ENCODE measurements at places on chromosomes 16 and 17.
A peak's percentile ranks its signal among the peaks of the same experiment; 100 is the strongest.

DNA sequence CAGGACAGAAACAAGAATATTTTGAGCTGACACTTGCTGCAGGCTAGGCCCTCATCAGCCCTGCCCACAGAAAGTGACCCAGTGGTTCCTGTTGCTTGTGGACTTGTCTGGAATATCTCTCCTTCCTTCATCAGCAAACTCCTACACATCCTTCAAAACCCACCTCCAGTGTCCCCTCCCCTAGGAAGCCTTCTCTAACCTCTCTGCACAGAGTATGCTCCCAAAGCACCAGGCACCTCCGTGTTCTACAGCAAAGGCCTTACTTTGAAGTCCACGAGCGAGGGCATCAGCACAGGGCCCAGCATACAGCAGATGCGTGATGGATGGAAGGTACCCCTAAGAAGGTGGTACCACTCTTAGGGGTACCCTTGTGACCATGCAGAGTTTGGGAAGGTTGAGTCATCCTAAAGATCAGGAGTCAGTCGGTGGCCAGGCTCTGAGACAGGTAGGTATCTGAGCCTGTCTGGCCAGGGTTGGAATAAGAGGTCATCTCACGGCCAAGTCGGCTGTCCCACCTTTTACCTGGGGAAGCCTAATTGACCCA, 2.0 kb downstream of the CCDC102A start:
- no peak for DNase-seq

DNA sequence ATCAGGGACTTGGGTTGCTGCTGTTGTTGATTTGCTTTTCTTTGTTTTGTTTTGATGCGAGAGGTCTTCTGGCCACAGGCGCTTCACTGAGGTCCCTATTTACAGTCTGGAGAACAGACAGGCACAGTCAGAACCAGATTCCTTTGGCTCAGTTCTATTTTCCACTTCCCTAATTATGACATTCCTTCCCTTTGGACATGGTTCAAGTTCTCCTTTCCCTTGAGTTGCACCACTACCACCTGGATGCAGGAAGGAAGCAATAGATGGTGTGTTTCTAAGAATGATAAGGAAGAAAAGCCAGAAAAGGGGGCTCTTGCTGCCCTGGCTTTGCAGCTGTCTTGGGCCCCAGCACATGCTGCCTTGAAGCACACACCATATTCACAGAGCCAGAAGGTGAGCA, 160.6 kb downstream of the MAF start:
- no peak for DNase-seq

DNA sequence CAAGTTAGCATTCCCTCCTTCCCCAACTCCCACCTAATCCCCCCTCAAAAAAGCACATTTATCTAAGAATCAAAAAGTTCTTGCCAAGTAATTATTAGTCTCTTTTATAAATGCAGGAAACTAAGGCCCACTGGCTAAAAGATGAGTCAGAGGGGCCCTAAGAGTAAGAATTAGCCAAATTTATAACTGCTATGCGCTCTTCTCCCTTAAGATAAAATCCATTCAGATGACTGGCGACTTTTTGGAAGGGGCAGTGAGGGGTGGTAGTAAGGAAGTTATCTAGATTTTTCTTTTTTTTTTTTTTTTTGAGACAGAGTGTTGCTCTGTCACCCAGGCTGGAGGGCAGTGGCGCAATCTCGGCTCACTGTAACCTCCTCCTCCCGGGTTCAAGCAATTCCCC, 17.1 kb downstream of the ZNF652 start:
- DNase-seq: no peak

- DNase-seq: no peak
These were observed 20.0 kb upstream of the RNF135 start for GRCh38 chr17:30950669-30951399.

DNA sequence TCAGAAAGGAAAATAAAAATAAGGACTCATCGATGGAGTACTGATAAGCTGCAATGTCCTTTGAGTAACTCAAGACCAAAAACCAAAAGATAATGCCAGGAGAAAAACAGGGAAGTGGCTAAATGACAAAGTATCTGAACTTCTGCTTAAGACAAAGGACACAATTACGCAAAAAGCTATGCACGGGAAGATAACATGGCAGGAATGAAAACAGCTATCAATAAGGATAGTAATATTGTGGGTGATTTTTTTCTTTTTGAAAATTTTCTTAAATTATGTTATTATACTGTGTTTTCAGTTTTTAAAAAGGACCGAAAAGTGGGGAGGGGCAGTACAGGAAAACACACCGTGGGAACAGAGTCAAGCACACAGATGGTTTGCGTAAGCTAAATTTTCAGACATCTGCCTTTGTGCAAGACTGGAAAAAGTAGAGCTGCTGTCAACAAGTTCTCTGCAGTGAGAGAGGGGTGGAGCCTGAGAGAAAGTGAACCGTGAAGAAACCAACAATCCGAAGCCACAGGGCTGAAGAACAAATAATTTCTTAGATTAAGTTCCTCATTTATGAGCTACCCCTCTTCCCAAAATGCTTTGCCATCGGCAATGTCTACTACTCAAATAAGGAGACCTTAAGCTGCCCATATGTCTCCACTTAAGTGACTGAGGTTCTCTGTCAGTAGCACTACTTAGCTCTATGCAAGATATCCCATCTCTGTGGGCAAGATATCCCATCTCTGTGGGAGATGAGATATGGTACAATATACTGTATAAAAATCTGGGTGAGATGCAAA, 99.9 kb upstream of the CORO6 start:
- DNase-seq: peak; percentile 45

DNA sequence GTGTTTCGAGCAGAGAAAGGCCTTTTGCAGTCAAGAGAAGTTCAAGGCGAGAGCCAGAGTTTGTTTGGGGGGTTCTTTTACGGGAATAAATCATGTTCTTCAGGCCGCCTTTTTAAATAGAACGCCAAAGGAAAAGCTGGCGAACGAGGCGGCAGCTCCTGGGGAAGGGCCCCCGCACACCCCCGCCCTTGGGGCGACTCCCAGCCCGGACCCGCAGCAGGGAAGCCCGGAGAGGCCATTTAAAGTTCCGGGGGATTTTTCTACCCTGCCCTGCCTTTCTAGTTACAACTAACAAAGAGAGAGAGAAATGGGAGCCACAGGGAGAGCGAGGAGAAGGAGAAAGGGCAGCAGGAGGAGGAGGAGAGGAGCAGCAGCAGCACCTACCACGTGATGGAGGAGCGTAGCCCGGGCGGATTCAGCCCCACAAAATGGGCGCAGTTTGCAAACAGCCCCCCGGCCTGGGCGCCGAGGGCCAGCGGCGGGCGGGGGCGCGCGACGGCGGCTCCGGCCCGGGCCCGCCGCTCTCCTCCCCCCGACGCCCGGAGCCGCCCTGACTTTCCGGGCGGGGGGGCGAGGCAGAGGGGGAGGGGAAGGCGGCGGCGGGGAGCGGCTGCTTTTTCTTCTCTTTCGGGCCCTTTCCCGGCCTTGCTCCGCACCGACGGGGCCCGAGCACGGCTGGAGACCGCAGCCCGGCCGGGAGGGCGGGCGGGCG, 634 bp downstream of the KANSL1 start:
- DNase-seq: peak; percentile 16

- no peak for DNase-seq
These were observed 40.2 kb downstream of the SMG6 start for GRCh38 chr17:2263183-2264066.

DNA sequence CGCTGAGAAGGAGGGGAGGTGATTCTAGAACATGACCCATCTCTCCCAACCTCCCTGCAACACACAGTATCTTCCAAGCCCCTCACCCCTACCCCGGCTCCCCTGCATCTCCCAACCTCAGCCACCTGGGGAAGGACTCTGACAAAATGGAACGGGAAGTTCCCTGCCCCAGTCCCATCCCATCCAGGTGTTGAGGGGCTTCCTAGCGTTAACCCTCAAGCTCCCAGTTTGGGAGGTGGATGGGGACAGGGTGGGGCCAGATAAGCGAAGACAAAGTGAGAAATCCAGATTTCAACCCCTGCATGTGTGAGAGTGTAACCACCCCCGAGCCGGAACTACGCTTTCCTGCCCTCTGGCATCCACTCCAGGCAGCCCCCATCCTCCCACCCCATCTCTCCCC, 1.8 kb downstream of the ZSCAN10 start:
- DNase-seq: no peak

GRCh38 chr17:4142107-4142900, 526 bp downstream of the ZZEF1 start:
- DNase-seq: no peak

GRCh38 chr17:64354396-64354795, 36.3 kb downstream of the PECAM1 start:
- DNase-seq: no peak

GRCh38 chr16:66387817-66388332, 21.4 kb downstream of the CDH5 start:
- DNase-seq: no peak

GRCh38 chr16:89549007-89549700, 11.3 kb upstream of the RPL13 start:
- DNase-seq: no peak

DNA sequence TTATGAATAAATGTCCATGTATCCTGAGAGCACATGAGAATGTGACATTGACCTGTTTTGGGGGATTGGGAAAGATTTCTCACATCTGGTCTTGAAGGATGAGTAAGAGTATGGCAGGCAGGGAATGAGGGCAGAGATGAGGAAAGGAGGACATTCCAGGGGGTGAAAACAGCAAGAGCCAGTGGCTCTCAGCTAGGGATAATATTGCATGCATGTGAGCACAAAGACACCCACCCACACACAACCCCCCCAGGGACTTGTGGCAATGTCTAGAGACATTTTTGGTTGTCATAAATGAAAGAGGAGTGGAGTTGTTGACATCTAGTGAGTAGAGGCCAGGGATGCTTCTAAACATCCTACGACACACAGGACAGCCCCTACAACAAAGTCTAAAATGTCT, 6.0 kb downstream of the MYO1D start:
- DNase-seq: no peak

Data from GM19239 (cell line).